ENCODE measurements at places on chromosomes 7 and 10.

DNA sequence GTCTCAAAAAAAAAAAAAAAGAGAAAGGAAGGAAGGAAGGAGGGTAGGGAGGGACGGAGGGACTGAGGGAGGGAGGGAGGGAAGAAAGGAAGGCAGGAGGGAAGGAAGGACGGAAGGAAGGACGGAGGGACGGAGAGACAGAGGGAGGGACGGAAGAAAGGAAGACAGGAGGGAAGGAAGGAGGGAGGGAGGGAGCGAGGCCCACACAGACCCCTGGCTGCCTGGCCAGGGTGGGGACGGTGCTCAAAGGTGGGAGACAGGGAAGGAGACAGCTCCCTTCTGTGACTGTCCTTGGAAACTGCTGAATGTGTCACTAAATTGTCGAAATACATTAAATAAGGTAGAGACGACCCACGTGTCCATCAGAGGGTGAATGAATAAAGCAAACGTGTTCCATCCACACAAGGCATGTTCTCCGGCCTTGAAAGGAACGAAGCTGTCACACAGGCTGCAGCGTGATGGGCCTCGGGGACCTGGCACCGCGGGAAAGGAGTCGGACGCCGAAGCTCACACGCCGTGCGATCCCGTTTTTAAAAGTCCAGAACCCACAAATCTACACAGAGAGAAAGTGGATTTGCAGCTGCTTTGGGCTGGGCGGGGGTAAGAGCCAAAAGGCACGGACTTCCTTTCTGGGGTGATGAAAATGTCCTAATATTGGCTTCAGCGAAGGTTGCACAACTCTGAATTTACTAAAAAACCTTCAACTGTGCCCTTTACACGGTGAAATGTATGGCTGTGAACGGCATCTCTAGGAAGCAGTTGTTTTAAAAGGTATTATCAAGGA, 23.3 kb downstream of the ADAP1 start:
- no peak for DNase-seq

- no peak for DNase-seq
Measured at GRCh38 chr10:133167693-133168616, 7.9 kb downstream of the KNDC1 start.

DNA sequence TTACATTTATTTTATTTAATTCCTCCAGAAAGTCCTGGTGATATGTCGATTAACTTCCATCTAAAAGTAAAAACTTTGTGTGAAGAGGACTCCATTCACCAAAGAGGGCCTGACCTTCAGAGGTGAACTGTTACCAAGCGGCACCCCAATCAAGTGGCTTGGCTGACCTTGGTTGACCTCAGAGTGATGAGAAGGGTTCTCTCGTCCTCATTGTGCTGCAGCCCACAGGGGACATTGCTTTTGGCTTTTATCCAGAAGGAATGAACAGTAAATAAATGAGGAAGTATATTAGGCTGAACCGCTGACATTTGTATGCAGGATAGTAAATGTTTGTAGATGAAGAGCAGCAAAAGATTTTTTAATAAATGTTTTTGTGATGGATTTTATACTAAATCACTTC, 172.4 kb upstream of the MKI67 start:
- no peak for DNase-seq

- no peak for DNase-seq
Measured at GRCh38 chr7:27170426-27171324, 3.4 kb downstream of the HOXA10 start.

DNA sequence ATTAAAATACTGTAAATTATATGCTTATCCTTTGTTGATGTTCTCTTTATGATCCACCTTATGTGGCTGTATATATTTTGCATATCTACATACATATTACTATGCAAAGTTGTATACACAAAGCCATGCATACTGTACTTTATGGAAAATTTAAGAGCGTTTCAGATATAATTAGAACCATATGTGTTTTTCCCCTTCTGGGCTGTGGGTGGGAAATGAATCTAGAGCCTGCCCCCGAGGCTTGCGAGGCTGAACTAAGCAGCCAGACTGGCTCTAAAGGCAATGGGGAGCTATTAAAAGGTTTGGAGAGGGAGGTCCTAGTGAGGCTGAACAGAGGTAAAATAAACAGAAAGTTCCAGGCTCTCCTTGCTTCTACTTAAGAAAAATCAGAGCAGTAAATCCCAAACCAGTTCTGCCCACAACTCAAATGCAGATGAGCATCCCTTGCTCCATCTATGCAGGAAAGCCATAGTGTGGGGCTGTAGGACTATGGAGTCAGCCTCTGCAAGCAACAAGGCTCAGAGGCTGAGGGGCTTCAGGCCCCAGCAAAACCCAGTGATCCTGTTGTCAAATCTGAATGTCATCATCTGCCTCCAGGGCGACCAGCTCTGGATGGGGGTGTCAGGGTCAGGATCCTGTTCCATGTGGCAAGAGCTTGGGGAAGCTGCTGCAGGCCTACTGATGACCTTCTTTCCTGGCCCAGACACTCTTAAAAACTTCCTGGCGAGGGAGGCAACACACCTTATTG, 14.1 kb upstream of the DDIT4 start:
- no peak for DNase-seq

- no peak for DNase-seq
Measured at GRCh38 chr7:81260152-81260551, 341.3 kb upstream of the SEMA3C start.

GRCh38 chr7:29891766-29892165, 85.5 kb downstream of the WIPF3 start:
- DNase-seq: no peak

DNA sequence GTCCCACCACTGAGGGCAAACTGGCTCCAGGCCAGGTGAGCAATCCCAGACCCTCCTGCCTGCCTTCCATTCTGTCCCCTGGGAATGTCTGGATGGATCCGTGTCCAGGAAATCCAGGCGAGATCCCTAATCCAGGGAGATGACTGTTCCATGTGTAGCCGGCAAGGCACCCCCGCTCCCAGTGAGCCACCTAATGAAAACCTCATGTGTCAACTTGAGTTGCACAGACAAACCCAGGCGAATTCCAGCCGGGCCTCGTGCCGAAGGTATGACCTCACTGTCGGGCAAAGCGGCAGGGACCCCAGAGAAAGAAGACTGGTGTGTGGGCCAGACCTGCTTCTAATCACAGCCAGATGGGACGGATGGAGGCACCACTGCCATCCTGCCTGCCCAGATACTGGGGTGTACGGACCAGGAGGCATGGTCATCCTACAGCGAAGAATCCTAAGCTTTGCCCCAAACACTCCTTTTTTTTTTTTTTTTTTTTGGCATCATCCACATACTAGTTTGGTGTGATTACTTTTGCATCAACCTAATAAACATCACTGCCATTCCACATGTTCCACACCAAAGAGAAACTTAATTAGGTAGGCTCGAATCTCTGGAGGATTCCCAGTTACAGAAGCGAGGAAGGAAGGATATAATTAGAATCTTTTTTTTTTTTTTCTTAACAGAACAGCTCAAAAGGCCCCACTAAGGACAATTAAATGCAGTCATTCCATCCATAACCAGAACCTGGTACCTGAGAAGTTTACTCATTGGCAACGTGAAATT, 313.1 kb downstream of the CALN1 start:
- no peak for DNase-seq

GRCh38 chr10:72665925-72666324, 26.0 kb upstream of the MCU start:
- DNase-seq: no peak

GRCh38 chr10:56469482-56469881, 108.4 kb upstream of the ZWINT start:
- DNase-seq: no peak

GRCh38 chr10:91771907-91772306, 26.3 kb upstream of the TNKS2 start:
- DNase-seq: no peak

DNA sequence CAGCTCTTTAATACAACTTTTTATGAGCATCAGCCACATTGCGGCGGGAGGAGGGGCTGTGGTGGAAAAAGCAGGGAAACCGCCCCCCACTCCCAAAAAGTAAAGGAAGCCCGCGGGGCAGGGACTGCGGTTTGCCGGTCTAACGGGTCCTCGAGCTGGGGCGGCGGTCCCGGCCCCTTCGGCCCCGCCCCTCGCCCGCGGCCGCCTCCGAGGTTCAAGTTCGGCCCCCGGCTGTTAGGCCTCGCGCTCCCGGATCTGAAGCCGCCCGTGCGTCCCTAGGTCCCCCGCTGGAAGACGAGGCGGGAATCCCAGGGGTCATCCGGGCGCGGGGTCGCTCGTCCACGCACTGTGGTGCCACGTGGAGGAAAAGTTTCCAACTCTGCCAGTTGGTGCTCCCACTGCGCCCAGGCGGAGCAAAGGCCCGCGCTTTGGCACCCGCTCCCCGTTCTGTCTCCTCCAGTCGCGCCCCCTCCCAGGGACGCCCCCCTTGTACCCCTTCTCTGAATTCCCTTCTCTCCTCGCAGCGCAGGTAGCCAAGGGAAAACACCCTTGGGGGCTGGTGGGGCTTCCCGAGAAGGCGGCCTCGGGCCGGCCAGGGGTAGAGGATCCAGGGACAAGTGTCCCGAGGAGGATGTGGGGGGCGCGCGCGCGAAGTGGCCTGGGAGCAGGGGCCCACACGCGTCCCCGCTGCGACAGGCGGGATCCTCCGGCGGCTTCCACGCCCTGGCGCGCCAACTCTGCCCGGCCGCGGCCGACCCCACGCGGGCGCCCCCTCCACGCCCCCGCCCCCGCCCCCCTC, 798 bp upstream of the AUTS2 start:
- peak; percentile 47 for DNase-seq

DNA sequence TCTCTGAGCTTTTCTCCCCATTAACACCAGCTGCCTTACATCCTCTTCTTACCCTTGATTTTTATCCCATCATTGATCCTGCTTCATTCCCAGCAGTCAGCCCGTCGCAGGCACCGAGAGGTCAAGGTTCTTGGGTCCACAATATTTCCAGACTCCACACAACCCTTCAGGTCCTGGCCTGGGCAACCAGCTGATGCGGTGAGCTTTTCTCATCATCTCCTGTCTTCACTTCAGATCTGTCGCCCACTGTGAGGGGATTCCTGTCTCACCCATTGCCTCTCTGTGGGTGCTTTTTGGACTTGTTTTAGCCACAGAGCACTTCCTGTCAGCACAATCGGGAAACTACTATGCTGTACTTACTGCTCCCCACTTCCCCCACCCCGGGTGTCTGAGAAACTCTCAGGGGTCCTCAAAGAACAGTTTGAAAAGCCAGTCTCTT, 8.4 kb upstream of the PVRIG start:
- DNase-seq: no peak

DNA sequence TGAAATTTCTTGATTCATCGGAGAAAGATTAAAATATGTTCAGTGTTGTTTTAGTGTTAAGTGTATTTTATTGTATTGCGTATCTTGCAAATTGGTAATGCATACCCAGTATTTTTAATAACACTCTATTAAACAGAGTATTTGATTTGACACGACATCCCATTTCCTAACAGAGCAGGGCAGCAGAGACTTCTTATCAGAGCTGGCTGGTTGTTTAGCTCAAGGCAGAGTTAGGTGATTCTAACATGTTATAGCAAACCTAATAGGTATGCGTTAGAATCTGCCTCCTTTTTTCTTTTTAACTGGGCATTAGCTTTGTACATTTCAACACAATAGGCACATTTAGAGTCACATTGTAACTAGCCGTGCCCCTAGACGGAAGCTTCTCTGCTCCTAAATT, 57.1 kb upstream of the CELF2 start:
- DNase-seq: no peak

DNA sequence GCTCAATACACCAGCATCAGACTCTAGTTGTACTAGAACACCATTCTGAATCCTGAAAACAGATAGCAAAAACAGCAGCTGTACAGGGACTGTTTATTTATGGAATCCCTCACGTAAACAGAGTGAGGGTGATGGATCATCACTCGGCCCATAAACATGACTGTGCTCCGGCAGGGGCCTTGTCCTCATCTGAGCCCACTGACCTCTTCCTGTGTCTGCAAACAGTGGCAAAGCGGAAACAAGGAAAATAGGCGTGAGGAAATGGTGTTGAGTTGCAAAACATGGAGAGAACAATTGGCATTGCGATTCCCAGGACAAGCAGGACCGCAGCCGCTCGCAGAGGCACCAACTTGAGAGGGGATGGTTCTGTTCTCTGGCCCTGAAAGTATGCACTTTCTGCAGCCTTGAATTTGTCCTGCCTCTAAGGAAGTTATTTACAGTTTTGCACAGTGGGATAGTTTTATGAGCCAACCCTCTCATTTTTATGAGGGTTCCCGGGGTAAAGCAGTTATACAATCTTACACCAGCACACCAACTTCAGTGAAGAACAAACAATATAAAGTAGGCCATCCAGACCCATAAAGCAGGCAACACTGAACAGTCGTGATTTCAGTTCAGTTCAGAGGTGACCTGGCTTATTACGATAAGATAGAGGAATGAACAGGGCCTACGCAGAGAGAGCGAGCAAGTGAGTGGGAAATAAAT, 248.0 kb upstream of the FZD8 start:
- DNase-seq: no peak

DNA sequence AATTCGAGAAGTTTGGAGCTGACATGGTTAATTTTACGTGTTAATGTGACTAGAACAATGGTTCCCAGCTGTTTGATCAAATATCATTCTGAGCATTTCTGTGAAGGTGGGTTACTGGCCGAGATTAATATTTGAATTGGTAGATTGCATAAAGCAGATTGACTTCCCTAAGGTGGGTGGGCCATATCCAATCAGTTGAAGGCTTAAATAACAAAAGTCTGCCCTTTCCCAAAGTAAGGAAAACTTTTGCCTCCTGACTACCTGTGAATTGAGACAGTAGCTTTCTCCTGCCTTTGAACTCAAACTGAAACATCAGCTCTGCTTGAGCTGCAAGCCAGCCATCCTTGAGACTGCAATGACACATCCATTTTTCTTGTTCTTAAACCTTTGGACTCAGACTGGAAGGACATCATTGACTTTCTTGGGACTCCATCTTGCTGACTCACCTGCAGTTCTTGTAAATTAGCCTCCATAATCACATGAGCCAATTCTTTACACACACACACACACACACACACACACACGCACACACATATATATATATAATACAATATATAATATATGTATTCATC, 63.1 kb upstream of the LRRTM3 start:
- no peak for DNase-seq

GRCh38 chr7:105017657-105018365, 3.8 kb downstream of the KMT2E start:
- DNase-seq: no peak

DNA sequence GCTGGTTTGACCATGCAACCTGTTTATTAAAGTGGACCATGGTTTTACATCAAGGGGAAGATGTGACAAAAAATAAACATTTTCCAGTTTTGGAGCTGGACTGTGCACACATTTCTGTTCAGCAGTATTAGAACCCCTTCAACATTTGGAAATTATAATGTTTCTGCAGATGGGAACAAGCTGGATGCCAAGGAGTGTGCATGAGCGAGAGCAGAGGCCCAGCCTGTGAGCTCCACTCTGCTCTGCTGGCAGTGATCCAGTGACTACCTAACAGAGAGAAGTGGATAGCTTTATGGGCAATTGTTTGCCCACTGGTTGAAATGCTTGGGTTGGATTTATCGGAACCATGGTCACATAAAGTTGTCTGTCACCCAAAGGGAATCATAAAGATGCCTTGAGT, 456.7 kb downstream of the NRG3 start:
- no peak for DNase-seq

GRCh38 chr10:95441547-95441923, 119.6 kb downstream of the SORBS1 start:
- DNase-seq: no peak

GRCh38 chr10:93074597-93075368, 1.1 kb downstream of the CYP26A1 start:
- no peak for DNase-seq

GRCh38 chr10:846126-846685, 85.3 kb downstream of the LARP4B start:
- DNase-seq: no peak
